ENCODE measurements at places on chromosomes 5 and 9. TPM values are rescaled to one million over a fixed set of nuclear protein-coding genes. Genes with fewer than 3 reads are reported as not detected.

The SDHA gene
- total RNA-seq, result 177 TPM

The LEAP2 gene
- total RNA-seq, result 1.8 TPM

The SLC4A9 gene
- 0.26 TPM for total RNA-seq

The SCGB3A2 gene
- total RNA-seq, result not detected

DNA sequence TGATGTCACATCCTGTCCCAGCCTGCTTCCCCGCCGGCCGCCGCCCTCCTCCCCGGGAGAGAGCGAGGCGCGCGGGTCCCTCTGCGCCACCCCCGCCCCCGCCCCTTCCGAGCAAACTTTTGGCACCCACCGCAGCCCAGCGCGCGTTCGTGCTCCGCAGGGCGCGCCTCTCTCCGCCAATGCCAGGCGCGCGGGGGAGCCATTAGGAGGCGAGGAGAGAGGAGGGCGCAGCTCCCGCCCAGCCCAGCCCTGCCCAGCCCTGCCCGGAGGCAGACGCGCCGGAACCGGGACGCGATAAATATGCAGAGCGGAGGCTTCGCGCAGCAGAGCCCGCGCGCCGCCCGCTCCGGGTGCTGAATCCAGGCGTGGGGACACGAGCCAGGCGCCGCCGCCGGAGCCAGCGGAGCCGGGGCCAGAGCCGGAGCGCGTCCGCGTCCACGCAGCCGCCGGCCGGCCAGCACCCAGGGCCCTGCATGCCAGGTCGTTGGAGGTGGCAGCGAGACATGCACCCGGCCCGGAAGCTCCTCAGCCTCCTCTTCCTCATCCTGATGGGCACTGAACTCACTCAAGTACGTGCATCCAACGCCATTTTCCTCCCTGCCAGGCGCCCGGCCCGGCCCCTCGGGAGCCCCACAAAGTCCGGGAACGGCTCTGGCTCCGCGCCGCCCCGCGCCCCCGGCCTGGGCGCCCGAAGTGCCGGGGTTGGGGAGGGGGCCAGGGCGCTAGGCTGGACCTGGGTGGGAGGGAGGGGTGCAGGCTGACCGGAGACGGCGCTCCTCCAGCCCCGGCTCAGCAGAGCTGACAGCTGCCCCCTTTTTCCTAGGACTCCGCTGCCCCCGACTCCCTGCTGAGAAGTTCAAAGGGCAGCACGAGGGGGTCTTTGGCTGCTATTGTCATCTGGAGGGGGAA, 12.0 kb upstream of the OLFM1 start:
- ATAC-seq, result no peak

GRCh38 chr5:138243794-138244193, 30.6 kb downstream of the GFRA3 start:
- no peak for ATAC-seq

- ATAC-seq, result no peak
Measured at GRCh38 chr9:78786794-78787193, 489.9 kb downstream of the PSAT1 start.

GRCh38 chr9:132638240-132638639, 31.5 kb downstream of the DDX31 start:
- ATAC-seq, result no peak

- no peak for ATAC-seq
Measured at GRCh38 chr9:124835026-124835557, 18.2 kb upstream of the WDR38 start.

DNA sequence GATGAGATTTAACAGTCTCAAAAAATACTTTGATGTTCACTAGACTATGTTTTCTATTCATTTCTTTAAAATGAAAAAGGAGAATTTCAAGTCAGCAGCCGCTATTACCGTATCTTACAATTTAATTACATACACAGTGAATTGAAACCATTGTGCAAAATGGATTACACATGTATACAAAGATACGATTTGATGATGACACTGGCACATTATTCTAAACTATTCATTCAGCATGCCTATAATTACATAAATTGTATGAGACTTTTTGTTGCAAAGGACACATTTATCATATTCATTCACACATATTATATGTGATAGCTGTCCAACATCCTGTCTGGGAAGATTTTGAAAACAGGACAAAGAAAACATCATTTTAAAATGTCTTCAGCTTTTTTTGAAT, 118.3 kb upstream of the VCAN start:
- no peak for ATAC-seq

DNA sequence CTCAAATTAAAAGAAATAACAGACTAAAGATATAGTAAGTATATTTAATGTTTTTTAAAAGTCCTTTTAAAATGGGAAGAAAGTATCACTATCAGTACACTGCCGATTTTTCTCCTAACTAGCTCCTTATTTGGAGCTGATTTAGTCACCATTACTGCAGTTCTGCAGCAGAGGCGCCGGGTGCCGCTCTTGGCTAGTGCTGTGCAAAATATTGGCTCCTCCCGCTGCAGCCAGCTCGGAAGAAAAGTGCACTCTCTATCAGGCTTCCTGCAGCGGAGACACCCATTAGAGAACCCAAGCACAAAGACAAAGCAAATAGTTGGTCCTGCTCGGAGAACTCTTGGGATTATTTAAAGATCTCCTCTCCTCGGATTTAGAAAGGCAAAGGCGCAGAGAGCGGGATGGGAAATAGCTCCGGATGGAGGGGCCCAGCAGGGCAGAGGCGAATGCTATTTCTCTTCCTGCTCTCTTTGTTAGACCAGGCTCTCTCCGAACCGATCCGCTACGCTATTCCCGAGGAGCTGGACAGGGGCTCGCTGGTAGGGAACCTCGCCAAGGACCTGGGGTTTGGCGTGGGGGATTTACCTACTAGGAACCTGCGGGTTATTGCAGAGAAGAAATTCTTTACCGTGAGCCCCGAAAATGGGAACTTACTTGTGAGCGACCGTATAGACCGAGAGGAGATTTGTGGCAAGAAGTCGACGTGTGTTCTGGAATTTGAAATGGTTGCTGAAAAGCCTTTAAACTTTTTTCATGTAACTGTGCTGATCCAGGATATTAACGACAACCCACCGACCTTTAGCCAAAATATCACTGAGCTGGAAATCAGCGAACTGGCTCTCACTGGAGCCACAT, at the start of gene PCDHGB3:
PCDHGB3 (plus strand) TSS at position 249 of the 855 bp plus-strand sequence; CDS start at position 402, 153 bp downstream.
- ATAC-seq, result peak; percentile 63
